GM10248 (cell line): ENCODE measurements at places on chromosomes 1 and 21.

DNA sequence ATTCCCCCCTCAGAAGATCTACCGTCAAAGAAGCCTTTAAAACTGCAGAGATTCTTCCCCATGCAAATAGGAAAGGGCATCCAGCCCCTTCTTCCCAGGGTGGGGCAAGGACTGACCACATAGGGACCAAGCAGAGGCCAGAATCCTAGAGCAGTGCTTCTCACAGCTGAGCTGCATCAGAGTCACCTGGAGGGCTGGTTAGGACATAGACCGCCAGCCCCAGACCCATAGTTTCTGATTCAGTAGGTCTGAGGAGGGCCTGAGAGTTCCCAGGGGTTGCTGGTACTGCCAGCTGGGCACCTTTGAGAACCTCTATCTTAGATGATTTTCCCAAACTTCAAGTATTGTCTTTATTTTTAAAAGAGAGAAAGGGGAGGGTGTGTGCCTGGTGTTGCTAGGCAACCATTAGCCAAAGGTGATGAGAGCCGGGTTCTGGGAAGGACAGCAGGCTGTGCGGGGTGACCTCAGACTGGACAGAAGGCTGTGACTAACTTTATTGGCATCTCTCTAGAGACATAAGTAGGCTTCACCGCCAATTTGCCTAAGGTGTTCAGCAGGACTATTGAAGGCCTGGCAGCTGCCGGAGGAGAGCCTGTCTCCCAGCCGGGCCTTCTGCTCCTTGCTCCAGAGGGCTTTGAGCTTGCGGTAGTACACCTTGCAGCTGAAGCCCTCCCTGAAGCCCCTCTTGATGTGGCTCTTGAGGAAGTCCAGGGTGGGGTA, 3.0 kb downstream of the SPATA46 start:
- no peak for DNase-seq

GRCh38 chr1:81472387-81472786, 328.3 kb upstream of the ADGRL2 start:
- no peak for DNase-seq

GRCh38 chr1:201761871-201762270, 67.1 kb upstream of the IPO9 start:
- no peak for DNase-seq

- peak; percentile 21 for DNase-seq
These were observed 22.9 kb downstream of the SAMSN1 start for GRCh38 chr21:14523234-14523633.

GRCh38 chr1:212354464-212354863, 60.2 kb downstream of the PACC1 start:
- DNase-seq: no peak
